ENCODE measurements at places on chromosomes 6 and 20. TPM values are rescaled to one million over a fixed set of nuclear protein-coding genes. Genes with fewer than 3 reads are reported as not detected.

The MATN4 gene
- total RNA-seq: 0.15 TPM

The LGSN gene
- not detected for total RNA-seq

The HLA-DQB2 gene
- total RNA-seq: not detected

The HTR1E gene
- not detected for total RNA-seq

The IRF4 gene
- 0.79 TPM for total RNA-seq

The HLA-E gene
- 230 TPM for total RNA-seq

The RNF182 gene
- total RNA-seq: 1.2 TPM

The GGTLC1 gene
- total RNA-seq: not detected

The ADGRF1 gene
- total RNA-seq: not detected

The CYP24A1 gene
- total RNA-seq: not detected

The ZNF165 gene
- total RNA-seq: 0.41 TPM

The MEP1A gene
- not detected for total RNA-seq

The TRIM40 gene
- total RNA-seq: not detected

The CRISP3 gene
- not detected for total RNA-seq

All from right cardiac atrium (tissue), 5 donors.